Neural progenitor cell (in vitro differentiated cells): ENCODE measurements at places on chromosomes 3 and 15. TPM values are rescaled to one million over a fixed set of nuclear protein-coding genes. Genes with fewer than 3 reads are reported as not detected.

Gene TGM5
- not detected in 2 replicates for total RNA-seq

- DNase-seq = no peak
Observed at GRCh38 chr15:75095594-75095993, 72.2 kb downstream of the PPCDC start.

Gene LRRIQ4
- not detected in 2 replicates for total RNA-seq

DNA sequence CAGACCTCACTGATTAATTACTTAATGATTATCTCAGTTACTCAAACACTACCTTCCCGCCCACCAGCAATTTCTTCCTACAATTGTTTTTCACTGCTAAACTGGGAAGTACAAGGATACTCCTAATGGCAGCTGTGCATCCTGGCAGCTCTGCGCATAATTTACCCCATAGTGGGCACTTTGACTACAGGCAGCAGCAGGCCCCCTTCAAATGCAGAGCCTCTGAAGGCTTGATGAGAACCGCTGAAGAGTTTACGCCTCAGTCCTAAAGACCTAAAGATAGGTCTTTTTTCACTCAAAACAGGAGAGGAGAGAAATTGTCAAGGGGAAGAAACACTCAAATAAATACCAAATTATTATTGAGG lies 10.7 kb downstream of the CCDC32 start:
- peak; percentile 47 for DNase-seq
